AG04449 (cell line): ENCODE measurements at places on chromosomes 5 and 9.

DNA sequence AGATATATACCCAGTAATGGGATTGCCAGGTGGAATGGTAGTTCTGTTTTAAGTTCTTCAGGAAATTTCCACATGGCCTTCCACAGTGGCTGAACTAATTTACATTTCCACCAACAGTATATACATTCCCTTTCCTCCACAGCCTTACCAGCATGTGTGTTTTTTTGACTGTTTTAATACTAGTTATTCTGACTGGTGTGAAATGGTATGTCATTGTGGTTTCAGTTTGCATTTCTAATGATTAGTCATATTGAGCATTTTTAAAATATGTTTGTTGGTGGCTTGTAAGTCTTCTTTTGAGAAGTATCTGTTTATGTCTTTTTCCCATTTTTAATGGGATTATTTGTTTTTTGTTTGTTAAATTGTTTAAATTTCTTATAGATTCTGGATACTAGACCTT lies 208.9 kb downstream of the CFAP90 start:
- DNase-seq, result no peak

DNA sequence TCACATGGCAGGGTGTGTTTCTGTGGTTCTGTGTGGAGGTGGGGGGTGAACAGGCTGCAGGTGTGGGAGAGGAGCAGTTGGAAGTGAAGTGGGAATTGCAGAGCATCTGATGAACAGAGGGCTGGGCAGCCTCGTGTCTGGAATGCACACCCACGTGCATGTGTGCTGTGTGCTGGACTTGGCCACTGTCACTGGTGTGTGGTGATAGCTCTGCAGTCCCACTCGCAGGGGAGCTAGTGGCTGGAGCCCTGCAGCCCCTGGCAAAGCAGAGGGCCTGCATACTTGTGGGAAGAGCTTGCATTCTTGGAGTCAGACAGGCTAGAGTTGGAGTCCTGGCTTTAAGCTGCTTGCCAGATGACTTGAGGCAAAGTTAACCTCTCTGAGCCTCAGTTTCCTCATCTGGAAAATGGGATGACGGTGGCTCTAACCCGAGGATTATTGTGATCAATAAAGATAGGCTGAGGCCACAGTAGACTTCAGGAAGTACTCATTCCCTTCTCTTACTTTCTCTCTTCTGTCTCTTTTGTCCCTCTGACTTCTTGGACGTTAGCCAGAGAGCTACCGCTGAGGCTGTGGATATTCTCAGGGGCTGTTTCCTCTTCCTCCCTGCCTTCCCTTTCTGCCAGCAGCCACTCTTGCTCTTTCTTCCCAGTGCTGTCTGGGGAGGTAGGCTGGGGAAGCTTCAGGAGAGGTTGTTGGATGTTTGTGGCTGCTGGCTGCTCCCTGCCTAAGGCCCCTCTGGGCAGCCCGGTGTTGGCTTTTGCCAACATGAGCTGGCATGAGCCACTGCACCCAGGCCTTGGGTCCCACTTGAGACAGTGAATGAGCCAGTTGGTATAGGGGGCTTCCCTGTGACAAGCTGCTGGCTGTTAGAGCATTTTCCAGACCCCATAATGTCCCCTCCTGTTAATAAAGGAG lies 18.3 kb downstream of the PSAT1 start:
- peak; percentile 38 for DNase-seq

DNA sequence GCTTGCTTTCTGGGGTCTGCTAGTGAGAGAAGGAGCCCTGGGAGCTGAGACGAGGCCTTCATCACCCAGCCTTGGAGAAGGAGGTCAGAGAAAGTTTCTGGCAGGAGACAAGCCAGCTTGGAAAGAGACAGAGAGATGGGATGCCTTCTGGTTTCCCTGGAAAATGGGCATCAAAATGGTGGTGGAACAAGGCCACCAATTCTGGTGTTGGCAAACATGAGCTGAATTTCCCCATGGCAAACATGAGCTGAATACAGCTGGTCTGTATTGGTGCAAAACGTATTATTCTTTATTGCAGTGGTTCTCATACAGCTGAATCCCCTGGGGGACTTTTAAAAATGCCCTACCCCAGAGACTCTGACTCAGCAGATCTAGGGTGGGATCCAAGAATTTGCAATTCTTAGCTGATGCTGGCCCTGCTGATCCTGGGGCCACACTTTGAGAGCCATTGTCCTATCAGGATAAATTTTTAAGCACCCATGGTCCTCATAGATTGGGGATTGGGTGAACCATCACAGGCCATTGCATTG lies 39.1 kb upstream of the S1PR3 start:
- DNase-seq, result no peak

DNA sequence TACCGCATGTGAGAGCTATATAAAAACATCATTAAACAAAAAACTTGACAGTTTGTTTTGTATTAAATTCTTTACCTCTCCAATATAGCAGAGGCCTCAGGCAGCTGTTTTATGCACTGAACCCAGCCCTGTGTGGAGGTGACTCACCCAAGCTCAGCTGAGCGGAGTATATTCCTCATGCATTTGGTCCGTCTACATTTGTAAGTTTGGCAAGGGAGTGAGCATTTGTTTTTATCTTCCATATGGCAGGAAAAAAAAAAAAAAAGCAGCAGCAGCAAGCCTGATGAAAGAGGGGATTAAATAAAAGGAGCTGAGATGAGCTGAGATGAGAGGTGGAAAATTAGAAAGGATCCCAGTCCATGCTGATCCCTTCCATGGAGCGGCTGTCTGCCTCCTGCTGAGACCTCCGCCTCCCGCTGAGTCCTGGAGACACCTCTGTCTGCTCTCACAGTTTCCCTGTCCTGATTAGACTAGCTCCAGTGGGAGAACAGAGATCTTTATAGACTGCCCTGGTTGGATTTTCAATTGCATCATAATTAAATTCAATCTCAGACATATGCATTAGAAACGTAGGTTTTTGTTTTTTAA lies 112.0 kb upstream of the CTNND2 start:
- no peak for DNase-seq

DNA sequence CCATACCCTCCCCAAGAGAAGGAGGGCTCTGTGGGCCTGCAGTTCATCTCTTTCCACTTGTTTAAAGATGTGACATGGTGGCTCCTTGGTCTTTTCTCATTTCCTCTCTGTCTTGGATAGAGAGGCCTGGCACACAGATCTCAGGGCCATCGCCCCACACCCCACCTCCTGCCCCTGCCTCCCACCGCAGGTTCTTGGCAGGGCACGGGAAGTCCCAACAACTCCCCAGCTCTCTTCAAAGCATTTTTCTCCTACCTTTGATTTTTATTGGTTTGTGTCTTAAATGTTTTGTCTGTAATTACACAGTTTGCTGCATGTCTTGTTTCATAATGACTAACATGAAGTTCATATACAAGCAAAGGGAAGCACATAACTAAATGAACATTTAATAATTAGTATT lies 178.5 kb upstream of the MSX2 start:
- DNase-seq, result no peak
